Stimulated activated CD8-positive, alpha-beta memory T cell treated with anti-CD3 and anti-CD28 coated beads, Interleukin-12 subunit alpha, Interleukin-12 subunit beta, amount 100 ng/mL, for 4 hours (primary cell): ENCODE measurements at places on chromosomes 1 and 21.

GRCh38 chr1:15038232-15039016 is 115.1 kb upstream of the TMEM51 start:
- no peak for DNase-seq

DNA sequence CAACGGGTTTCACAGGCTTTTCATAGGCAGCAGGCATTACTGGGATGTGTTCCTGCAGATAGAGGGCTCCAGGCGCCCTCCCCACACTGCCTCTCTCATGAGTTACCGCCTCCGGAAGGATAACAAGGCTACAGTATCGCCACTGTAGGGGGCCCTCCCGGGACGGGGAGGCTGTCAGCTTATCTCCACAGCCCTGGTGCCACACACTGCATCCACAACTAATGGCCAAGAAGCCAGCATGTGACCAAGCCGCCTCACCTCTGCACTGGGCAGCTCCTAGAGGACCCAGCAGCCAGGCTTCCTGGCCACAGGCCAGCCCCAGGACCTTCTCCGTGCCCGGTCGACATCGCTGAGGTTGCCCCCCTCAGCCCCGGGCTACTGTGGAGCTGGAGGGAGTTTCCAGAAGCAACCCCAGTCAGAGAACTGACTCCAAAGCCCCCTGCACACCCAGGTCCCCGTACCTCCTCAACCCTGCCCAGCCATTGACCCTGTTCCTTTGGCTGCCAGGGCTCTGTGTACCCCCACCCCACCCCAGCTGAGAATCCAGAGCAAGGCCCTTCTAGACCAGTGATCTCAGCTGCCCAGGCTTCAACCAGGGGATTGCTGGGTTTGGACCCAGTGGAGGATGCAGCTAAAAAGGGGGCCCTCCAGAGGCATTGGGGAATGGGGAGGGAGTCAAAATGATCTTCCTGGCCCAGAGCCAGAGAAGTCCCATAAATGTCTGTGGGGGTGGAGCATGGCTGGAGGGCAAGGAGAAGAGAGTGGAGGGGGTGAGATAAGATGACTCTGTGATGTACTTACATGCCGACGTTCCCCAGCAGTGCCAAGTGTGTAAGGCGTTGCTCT is 45.0 kb downstream of the NEK2 start:
- no peak for DNase-seq

DNA sequence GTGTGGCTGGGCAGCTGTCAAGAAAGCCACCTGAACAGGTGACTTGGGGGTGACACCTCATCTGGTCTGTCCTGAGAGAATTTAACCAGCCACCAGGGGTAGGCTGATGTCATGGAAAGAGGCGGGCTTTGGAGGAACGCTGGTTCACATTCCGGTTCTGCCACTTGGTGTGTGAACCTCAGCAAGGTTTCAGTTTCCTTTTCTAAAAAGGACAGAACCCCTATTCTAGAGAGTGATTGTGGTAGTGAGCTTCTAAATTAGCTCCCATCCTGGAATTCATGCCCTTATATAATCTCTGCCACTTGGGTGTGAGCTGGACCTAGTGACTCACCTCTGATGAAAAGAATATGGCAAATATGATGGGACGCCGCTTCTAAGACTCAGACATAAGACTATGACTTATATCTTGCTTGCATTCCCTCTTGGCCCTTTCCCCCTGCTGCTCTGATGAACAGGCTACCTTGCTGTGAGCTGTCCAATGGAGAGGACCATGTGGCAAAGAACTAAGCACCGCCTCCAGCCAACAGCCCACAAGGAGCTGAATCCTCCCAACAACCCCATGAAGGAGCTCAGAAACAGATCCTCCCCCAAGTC is 332.1 kb downstream of the RRAGC start:
- peak; percentile 32 for DNase-seq

- no peak for DNase-seq
Measured at GRCh38 chr1:107048241-107048640, 8.2 kb upstream of the PRMT6 start.

DNA sequence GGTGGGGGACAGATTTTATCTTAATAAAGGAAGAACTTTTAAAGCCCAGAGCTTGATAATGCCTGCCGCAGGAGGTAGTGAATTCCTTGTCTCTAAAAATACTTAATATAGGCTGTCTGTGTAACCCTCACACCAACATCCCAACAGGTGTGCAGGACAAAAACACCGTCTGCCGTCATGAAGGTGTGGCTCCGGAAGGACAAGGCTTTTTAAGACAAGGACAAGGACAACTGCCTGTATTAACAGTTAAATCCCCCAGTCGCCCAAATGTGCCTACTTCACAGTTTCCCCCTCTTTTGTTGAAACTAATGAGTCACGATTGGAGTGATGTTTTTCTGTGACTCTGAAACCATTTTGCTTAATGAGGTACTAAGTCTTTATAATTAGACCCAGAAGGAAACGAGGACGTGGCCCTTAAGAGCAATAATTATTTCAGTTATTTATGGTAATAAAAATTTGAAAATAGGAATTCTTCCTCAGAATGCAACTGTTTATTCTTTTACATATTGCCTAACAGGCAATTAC is 27.3 kb upstream of the SPATA6 start:
- no peak for DNase-seq

- DNase-seq, result no peak
Measured at GRCh38 chr21:29265690-29266479, 32.8 kb upstream of the BACH1 start.

DNA sequence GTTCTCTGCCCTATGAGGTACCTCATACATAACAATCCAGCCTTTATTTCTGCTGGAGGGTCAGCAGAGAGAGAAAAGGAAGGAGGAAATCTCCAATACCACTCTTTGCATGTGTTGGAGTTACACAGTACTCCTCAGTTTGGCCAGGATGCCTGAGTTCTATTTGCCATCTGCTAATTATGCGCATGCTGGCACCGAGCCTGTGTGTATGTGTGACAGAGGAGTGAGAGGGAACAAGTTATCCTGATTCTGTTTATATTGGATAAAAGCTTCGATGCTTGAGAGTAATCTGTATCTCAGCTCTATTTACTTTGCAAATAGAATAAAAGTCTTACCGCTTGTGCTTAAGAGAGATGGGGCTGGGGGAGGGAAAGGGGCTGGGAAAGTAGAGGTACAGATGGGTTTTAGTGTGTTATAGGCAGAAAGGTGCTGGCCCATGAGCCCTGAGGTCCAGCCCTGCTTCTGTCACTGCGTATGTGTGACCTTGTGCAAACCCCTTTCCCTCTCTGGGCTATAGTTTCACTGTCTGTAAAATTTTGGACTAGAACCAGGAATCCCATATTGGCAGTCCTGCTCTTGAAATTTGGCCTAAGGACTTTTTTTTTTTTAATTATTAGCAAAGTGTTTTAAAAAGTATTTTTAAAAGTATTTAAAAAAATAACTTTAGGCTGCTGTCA is 54.5 kb upstream of the PLXNA2 start:
- no peak for DNase-seq

DNA sequence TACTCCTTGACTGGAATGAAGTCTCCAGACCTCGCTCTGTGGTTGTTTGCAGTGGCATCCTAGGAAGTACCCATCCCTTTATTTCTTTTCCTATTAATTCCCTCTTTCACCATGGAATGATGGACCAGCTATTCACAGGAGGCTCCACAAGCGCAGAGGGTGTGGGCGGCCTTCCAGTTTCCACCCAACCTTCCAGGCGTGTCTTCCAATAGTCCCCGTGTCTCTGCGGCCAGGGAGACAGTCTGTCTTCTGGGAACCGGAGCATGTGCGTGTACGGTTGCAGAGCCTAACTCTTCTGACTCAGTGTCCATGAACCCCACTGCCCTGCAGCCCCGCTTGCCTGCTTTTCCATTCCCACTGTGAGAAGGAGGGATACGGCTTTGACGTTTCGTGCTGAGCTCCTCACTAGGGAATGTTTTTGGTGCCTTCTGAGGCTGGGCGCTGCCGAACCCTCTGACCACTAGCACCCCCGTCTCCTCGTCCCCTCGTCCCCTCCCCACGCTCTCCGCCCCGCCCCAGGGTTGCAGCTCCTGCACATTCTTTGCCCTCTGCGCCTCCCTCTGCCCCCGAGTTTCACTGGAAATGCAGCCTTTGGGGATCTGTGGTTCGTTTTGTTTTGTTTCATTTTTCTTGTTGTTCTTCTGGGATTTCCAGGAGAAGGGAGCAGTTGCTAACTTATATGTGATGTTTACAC is 26.3 kb upstream of the FAM3B start:
- DNase-seq, result no peak

DNA sequence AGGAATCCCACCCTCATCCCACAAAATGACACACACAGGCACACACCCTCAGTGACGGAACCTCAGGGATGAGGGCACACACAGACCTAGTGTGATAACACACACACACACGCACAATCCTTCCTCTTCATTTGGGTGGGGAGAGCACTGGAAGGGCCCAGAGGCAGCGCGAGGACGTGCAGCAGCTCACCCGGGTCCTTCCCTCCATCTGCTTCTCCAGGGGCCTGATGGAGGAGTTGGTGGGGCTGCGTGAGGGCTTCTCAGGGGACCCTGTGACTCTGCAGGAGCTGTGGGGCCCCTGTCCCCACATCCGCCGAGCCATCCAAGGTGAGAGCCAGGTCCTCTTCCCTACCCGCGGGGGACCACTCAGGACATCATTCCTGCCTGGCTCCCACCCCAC is 557 bp downstream of the CLCNKA start:
- no peak for DNase-seq

DNA sequence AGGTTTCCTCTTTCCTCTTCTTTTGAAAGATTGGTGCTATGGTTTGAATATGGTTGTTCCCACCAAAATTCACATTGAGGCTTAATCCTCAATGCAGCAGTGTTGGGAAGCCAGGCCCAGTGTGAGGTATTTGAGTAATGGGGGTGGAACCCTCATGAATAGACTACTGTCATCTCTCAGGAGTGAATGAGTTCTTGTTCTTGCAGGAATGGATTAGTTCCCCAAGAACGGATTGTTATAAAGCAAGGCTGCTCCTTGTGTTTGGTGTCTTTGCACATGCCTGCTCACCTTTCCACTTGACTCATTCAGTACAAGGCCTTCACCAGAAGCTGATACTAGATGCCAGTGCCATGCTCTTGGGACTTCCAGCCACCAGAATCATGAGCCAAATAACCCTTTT is 223.2 kb downstream of the BACH1 start:
- DNase-seq, result no peak

- DNase-seq, result no peak
Measured at GRCh38 chr1:189269011-189269410, 1208.7 kb downstream of the BRINP3 start.

- DNase-seq, result no peak
Measured at GRCh38 chr1:228830185-228830953, 95.1 kb downstream of the RHOU start.

DNA sequence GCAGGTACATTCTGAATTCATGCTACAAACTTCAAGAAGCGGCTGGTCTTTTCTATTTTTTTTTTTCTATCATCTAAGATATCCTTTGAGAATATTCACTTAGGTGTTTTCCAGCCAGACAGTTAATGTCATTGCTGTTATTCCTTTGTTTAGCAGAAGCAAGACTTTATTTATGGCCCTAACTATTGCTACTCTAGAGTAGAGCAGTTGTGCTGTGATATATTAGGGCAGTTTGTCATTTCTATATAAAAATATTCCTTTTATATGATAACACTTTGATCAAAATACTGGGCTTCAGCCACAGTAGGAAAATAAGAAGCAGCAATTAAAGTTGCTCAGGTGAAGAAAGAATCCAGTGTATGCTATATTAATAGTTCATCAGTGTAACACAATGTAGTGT is 959.3 kb downstream of the NCAM2 start:
- DNase-seq, result no peak

DNA sequence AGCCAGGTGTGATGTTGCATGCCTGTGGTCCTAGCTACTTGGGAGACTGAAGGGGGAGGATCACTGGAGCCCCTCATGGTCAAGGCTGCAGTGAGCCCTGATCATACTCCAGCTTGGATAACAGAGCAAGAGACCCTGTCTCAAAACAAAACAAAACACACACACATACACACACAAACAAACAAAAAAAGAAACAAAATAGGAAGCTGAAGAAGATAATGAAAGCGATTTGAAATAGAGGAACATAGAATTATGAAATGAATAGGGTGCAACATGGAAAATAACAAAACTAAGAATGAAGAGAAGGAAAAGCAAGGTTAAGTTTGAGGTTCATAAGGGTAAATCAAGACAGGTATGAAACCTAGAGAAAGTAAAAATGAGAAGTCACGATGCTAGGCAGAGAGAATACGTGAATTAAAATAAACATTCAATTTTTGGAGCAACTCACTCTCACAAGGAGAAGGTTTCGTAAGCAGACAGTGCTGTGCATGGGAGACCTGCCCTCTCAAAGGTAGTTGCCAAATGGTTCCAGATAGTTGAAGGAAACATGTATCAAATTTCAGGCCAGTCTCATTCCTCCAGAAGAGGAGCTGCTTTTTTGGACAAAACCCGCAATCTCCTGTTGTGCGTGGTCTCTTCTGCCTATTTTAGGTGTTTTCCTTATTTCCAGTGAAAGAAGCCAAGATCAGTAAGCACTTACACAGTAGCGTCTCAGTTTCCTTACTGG is 3.3 kb downstream of the CD46 start:
- DNase-seq, result no peak

DNA sequence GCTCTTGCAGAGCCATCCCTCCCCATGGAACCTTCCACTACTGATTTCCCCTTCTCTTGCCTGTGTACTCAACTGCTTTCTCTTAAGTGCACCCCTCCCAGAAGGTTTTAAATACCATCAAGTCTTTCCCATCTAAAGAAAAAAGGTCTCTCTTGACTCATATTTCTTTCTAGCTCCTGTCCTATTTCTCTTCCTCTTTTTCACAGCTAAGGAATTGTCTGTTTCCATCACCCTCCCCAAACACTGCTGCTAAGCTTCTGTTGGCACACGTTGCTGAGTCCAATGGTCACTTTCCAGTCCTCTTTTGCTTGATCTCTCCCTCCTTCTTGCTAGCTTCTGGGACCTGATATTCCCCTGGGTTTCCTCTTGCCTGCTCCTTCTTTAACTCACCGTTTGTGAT is 13.3 kb upstream of the GNL2 start:
- no peak for DNase-seq

- no peak for DNase-seq
Measured at GRCh38 chr1:41369531-41369930, 8.3 kb downstream of the FOXO6 start.

DNA sequence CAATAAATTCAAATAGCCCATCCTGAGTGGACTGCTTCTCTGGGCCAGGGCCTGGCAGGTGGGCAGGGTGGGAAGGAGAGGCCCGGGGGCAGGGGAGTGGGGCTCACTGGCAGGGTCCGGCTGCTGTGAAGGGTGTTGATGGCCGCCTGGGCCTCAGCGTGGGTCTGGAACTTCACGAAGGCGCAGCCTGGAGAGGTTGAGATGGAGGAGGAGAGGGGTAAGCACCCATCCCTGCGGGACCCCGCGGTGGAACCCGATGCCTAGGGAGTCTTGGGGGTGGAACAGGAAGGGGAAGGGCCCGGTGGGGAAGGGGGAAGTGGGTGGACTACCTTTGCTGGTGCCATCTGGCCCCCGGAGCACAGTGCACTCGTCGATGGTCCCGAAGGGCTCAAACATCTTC is 7.7 kb downstream of the CELF3 start:
- DNase-seq, result no peak

GRCh38 chr1:173454966-173455524 is 22.1 kb upstream of the PRDX6 start:
- DNase-seq, result no peak

DNA sequence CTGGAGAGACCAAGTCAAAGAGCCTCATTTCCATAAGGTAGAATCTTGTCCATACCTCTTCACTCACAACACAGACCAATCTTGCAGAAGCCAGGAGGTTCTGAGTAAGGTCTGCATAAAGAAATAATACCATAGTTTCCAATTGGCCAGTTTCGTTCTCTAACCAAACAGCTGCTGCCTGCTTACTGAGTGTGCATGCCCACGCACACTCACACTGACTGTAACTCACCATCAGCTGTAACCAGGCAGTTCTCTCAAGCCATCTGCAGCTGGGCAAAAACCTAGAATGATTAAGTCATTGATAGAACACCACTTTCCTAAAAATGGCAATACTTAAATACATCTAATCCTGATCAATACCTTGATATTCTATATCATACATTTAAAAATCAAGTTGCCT is 106.6 kb upstream of the VAV3 start:
- no peak for DNase-seq
